Naive B cell (primary cell): ENCODE measurements at places on chromosomes 11 and 22. TPM values are rescaled to one million over a fixed set of nuclear protein-coding genes. Genes with fewer than 3 reads are reported as not detected.

The SLC15A3 gene
- polyA plus RNA-seq = 14.2 TPM

The POU2AF3 gene
- polyA plus RNA-seq = not detected

DNA sequence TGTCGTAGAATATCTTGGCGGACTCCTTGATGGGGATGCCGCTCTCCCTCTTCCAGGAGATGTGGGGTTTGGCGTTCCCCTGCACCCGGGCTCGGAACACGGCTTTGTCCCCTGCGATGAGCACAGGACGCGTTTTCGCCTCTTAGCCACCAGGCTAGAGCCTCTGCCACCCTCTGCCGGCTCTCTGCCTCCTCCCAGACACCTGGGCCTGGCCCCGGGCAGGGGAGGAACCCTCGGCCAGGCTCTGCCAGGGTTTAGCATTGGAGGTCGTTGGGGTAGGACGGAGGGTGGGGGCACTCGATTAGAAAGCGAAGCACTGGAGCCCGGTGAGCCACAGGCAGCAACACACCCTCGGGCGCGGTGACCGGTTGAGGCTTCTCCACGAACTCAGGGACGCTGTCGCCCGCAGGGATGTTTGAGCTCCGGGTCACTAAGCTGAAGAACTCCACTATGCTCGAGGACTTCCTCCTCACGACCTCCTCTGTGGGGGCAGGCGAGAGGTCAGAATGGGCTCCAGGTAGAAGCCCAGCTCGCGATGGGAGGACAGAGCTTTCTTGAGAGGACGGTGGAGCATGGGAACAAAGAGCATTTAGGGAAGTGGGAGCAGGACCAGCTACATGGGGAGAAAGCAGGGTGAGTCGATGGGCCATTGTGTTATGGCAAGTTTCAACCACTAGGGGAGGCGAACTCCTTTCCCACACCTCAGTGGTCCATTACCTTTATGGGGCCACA lies 4.3 kb downstream of the IGSF22 start:
- no peaks in the 10 kb centered on the region for H3K36me3 ChIP-seq
- peaks cover 13% of the 10 kb centered on the region for H3K4me1 ChIP-seq
- no peak overlapping the region for H3K27ac ChIP-seq
- peak overlapping the region; percentile 92 for H3K4me3 ChIP-seq

GRCh38 chr11:13280092-13280722 lies 2.6 kb downstream of the BMAL1 start:
- peaks cover 64% of the 10 kb centered on the region for H3K4me1 ChIP-seq
- no peak overlapping the region for H3K27ac ChIP-seq
- H3K36me3 ChIP-seq = no peaks in the 10 kb centered on the region

DNA sequence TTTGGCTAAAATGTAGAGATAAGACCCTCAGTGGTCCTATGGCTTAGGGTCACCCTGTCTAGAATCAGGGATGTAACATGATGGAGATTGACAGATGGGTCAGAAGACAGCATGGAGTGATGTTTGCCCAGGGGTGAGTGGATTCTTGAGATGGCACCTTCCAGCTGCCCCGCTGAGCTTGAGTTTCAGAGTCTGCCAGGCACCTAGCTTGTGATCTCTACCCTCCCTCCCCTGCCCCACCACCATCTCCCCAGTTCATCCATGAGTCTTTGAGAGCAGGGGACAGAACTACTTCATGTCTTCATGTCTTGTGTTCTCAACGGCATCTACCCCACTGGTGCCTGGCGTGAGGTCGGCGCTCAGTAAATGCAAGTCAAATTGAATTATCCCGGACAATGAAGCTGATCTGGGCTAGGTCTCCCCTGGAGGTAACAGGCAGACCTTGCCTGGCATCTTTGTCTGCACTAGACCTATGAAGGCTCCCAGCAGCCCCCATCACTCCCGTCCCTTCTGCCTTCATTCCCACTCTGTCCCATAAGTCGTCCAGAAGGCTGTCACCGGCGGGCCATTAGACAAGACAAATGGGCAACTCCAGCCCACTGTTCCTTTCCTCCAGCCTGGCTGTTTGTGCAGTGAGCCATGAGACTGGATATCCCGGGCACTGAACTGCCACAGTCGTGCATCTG lies 239.2 kb upstream of the TBCEL start:
- no peaks in the 10 kb centered on the region for H3K36me3 ChIP-seq
- DNase-seq = no peak
- H3K4me1 ChIP-seq = no peaks in the 10 kb centered on the region
- no peak overlapping the region for H3K4me3 ChIP-seq
- peaks cover 32% of the 10 kb centered on the region for H3K27me3 ChIP-seq

DNA sequence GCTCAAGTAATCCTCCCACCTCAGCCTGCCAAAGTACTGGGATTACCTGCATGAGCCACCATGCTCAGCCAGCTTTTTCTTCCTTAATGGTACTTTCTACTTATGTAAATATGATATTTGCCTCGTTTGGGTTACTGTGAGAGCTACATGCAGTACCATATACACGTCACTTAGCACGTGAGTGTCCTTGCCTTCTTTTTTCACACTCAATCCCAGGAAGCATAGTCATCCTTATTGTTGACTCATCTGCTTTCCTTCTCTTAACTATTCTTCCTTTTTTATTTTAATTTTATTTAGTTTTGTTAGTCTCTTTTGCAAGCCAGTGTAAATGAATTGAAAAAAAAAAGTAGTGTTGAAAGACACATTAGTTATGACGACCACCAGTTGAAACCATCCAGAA lies 205.9 kb downstream of the HIPK3 start:
- no peak overlapping the region for H3K4me3 ChIP-seq
- no peak overlapping the region for H3K27ac ChIP-seq
- no peaks in the 10 kb centered on the region for H3K4me1 ChIP-seq
- H3K36me3 ChIP-seq = no peaks in the 10 kb centered on the region

The MRPL23 gene
- 21.8 TPM for polyA plus RNA-seq

DNA sequence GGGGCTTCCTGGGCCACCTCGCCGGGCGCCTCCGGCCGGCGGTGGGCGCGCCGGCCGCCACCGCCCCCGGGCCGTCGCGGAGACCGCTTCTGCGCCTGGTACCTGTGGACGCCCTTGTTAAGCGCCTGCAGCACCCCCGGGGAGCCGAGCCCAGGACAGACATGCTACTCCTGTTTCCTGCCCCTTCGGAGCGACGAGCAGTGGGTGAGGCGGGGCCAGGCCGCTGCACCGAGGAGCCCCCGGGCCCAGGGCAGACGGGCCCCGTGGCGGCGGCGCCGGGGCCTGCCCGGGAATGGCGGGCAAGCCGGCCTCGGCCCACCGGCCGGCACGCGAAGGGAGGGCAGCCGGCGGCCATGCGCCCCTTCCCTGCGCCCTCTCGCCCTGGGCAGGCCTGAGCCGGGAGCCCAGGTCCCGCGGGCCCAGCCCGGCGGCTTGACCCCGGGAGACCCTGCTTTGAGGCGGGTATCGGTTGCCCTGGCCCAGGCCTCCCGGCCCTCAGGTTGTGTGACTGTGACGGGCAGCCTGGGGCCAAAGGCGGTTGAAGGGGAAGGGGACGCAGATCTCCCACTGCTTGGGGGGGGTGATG lies 789 bp upstream of the KDM2A start:
- no peaks in the 10 kb centered on the region for H3K36me3 ChIP-seq
- peak overlapping the region; percentile 95 for H3K27ac ChIP-seq
- H3K27me3 ChIP-seq = no peaks in the 10 kb centered on the region
- H3K4me1 ChIP-seq = peaks cover 35% of the 10 kb centered on the region

GRCh38 chr22:50309601-50309991 lies 2.1 kb upstream of the PLXNB2 start:
- peaks cover 33% of the 10 kb centered on the region for H3K4me1 ChIP-seq
- H3K27me3 ChIP-seq = peaks cover 14% of the 10 kb centered on the region
- H3K27ac ChIP-seq = no peak overlapping the region
- no peak overlapping the region for H3K4me3 ChIP-seq

DNA sequence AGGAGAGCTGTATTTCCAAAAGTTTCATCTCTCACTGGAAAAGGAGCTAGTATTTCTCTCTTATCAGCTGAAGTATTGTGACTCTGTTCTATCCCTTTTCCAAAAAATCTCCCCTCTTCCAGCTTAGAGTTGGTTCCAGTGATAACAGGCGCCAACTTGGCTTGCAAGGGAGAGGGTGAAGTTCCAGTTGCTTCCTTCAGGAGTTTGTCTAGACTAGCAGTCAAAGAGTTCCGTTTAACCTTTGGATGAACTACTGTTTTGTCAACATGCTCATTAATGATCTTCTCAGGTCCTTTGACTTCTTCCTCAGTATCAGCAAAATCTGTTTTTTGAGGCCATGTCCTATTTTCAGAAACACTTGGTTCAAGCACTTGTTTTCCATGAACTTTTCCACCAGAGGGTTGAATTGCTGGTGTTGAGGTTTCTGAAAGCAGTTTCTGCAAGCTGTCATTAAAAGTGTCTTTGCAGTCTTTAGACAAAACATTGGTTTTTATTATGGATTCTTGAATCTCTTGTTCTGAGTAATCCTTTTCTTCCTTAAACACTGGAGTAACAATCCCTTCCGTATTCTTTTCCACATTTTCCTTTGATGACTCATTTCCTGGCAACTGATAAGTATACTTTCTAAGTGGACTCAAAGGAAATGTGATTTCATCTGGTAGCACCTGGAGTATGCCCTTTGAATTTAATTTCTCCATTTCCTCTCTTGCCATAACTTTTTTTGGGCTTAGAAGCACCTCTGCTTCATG lies 39.7 kb upstream of the CCDC89 start:
- no peak overlapping the region for H3K27ac ChIP-seq
- no peak overlapping the region for H3K4me3 ChIP-seq
- no peaks in the 10 kb centered on the region for H3K36me3 ChIP-seq
- H3K27me3 ChIP-seq = no peaks in the 10 kb centered on the region
- no peak for DNase-seq
- H3K4me1 ChIP-seq = no peaks in the 10 kb centered on the region

- no peaks in the 10 kb centered on the region for H3K27me3 ChIP-seq
- no peak overlapping the region for H3K4me3 ChIP-seq
- peaks cover 16% of the 10 kb centered on the region for H3K36me3 ChIP-seq
- no peak for DNase-seq
These were observed 87.9 kb downstream of the ALX4 start for GRCh38 chr11:44221992-44222391.

DNA sequence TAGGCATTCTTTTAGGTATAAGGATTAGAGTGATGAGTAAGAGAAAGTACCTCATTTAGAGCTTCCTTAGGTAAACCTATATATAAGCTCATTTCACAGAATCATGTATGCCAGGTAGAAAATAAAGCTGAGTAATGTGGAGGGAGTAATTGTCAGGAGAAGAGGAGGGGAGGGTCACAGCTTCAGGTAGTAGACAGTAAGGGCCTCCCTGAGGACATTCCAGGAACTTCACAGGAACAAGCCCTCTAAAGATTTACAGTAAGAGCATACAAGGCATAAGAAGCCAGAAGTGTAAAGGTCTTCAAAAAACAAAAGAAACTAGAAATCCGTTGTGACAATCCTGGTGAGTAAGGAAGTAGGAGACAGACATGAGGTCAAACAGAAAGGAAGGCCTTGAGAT lies 57.6 kb downstream of the USP47 start:
- H3K36me3 ChIP-seq = peaks cover 14% of the 10 kb centered on the region
- no peaks in the 10 kb centered on the region for H3K27me3 ChIP-seq
- no peak for DNase-seq

DNA sequence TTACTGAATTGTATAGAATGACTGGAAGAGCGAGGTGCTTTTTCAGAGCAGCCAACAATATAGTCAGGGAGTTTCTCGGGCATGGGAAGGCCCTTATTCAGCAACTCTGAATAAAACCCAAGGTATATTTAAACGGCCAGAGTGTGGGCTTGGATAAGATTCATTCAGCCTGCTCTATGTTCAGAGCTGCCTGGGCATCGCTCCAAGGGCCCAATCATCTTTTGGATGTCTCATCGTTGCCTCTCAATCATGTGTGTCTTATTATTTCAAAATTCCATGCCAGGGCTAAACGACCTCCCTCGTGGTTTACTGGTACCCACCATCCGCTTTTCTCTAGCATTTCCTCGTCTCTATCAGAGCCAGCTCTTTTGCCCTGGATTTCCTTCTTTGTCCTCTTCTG lies 19.5 kb upstream of the NTM start:
- no peaks in the 10 kb centered on the region for H3K4me1 ChIP-seq
- no peak overlapping the region for H3K4me3 ChIP-seq
- H3K36me3 ChIP-seq = no peaks in the 10 kb centered on the region
- H3K27me3 ChIP-seq = no peaks in the 10 kb centered on the region
- no peak for DNase-seq

DNA sequence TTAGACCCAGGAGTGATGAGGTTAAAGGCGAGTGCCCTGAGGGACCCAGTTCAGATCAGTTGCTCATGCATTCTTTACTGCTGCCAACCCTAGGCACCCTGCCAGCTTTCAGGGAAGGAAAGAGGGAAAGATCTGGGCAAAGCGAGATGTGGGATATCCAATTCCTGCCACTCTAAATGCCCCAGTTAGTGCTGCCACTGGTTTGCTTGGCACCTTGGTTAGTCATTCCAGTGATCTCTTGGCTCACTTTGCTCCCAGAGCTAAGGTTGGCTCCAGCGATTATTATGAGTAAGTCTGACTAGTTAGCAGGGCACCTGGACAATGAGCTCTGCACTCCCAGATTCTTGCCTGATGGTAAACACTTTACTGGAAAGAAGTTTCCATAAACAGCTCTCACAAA lies 85.0 kb downstream of the INSC start:
- H3K27ac ChIP-seq = no peak overlapping the region
- H3K27me3 ChIP-seq = peaks cover 7% of the 10 kb centered on the region
- H3K4me3 ChIP-seq = no peak overlapping the region
- H3K36me3 ChIP-seq = no peaks in the 10 kb centered on the region
- H3K4me1 ChIP-seq = peaks cover 6% of the 10 kb centered on the region

- no peak overlapping the region for H3K27ac ChIP-seq
- no peak for DNase-seq
- no peak overlapping the region for H3K4me3 ChIP-seq
- no peaks in the 10 kb centered on the region for H3K36me3 ChIP-seq
- H3K4me1 ChIP-seq = no peaks in the 10 kb centered on the region
These were observed 35.3 kb downstream of the GALNT18 start for GRCh38 chr11:11586465-11586864.

GRCh38 chr11:130070846-130071200 lies 1.1 kb downstream of the APLP2 start:
- DNase-seq = no peak
- peak overlapping the region; percentile 93 for H3K4me3 ChIP-seq
- peak overlapping the region; percentile 95 for H3K27ac ChIP-seq
- peaks cover 36% of the 10 kb centered on the region for H3K4me1 ChIP-seq
- H3K36me3 ChIP-seq = no peaks in the 10 kb centered on the region
- no peaks in the 10 kb centered on the region for H3K27me3 ChIP-seq

The HPX gene
- not detected for polyA plus RNA-seq

- H3K36me3 ChIP-seq = no peaks in the 10 kb centered on the region
- DNase-seq = no peak
- no peaks in the 10 kb centered on the region for H3K4me1 ChIP-seq
- no peaks in the 10 kb centered on the region for H3K27me3 ChIP-seq
- H3K4me3 ChIP-seq = no peak overlapping the region
These were observed 18.0 kb downstream of the FLRT1 start for GRCh38 chr11:64053699-64054098.

The DERL3 gene
- polyA plus RNA-seq = 25.2 TPM

GRCh38 chr11:46597155-46597554 lies 3.3 kb upstream of the AMBRA1 start:
- peaks cover 18% of the 10 kb centered on the region for H3K4me1 ChIP-seq
- DNase-seq = no peak
- no peaks in the 10 kb centered on the region for H3K36me3 ChIP-seq
- H3K27ac ChIP-seq = no peak overlapping the region
- no peak overlapping the region for H3K4me3 ChIP-seq

The SERPING1 gene
- polyA plus RNA-seq = not detected

The IL17REL gene
- polyA plus RNA-seq = not detected
